GM12864 (cell line): ENCODE measurements at places on chromosomes 11 and 22.
A peak's percentile ranks its signal among the peaks of the same experiment; 100 is the strongest.

GRCh38 chr11:100863080-100863581, 176.0 kb downstream of the ARHGAP42 start:
- DNase-seq = peak; percentile 25

GRCh38 chr22:38944653-38945052, 12.8 kb upstream of the APOBEC3A start:
- no peak for DNase-seq

- DNase-seq = no peak
Measured at GRCh38 chr22:46576556-46577367, 39.3 kb upstream of the CELSR1 start.

DNA sequence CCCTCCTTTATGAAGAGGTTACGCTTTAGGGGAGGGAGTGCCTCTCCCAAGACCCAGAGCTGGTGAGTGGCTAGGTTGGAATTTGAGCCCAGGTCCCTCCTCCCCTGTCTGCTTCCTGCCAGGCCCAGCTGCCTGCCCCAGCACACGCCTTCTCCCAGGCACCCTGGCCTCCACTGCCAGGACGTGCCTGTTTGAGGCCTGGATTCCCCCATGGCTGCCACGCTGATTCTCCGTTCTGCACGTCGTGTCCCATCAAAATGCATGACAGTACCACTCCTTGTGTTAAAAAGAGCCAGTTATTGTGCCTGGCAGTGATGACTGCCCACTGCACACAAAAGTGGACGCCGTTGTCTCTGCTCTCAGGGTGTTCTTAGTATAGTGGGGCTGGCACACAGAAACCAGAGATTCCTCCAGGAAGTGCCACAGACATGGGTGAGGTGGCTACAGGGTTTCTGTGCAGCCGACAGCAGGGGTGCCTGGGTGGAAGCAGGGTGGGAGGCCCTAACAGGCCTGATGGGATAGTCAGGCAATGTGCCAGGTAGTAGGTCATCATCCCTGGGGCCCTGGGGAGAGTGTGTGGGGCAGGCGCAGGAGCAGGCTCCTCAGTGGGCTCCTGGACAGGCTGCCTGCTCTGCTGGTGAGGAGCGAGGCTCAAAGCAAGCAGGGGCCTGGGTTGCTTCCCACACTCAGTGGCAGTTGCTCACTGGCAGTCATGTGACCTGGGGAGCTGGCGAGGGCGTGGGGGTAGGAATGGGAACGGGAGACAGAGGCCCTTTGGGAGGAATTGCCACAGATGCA, 24.2 kb downstream of the MED15 start:
- no peak for DNase-seq

DNA sequence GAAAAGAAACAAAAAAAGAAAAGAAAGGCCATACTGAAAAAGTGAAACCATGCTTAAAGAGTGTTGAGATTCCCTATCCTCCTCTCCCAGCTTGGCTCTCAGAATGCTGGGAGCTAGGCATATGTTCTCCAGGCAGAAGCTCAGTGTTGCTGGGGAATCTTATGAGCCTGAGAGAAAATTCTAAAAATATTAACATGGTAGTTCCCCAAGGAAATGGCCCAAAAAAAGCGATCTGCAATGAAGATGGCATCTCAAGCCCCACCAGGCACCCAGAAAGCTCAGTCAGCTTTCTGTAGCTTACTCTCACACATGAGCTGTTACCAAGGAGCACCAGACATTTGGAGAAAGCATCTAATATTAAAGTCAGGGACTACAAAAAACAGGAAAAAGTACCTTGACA, 94.5 kb downstream of the CD44 start:
- DNase-seq = no peak

DNA sequence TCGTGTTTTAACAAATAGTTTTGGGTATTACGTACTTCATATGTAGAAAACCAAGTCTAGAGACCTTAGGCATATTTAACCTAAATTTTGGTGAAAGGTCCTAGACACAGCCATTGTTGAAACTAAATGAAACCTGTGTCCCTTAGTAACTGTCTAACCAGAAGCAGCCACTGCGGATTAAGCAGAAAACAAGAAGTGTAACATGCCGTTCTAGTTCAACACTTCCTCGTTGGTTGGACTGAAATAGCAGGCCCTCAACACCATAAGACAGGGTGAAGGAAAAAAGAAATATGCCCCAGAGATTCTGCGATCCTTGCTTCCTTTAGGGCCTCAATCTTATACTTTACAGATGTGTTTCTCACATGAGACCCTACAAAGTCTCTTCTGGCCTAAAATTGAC, 2.0 kb downstream of the NAA40 start:
- DNase-seq = no peak

GRCh38 chr11:10080138-10080537, 213.9 kb downstream of the SBF2 start:
- no peak for DNase-seq

DNA sequence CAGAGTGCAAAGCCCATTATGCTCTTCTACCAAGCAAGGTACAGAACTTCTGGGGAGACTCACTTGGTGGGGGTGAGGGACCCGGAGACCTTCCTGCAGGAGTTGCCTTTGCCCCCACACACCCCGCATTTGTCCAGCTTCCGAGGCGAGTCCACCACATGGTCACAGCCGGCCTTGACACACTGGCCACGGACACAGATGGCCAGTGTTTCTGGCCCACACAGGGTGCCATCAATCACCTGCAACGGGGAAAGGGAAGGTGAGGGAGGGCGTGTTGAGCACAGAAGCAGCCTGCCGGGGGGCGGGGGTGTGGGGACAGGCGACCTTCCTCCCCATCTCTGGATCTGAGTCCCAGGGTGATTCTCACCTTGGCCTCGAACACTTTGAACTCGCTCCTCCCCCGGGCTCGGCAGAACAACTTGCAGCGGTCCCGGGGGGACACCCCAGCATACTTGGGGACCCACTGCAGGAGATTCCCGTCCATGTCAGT, 20.0 kb downstream of the ADAMTS8 start:
- DNase-seq = no peak

GRCh38 chr22:38700270-38700788, 414 bp downstream of the JOSD1 start:
- DNase-seq = no peak

DNA sequence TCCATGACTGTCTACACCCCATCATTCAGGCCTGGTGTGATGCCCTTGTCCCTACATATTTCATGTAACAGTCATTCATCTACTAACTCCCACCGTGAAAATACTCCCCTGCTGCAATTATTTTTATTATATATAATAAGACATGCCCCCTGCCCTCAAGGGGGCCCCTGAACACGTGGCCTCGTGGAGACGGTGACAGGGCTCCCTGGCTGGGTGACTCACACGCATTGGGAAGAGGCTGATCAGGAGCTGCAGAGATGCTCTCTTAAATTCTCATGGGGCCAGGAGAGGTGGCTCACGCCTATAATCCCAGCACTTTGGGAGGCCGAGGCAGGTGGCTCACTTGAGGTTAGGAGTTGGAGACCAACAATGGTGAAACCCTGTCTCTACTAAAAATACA, 88.6 kb downstream of the ST3GAL4 start:
- no peak for DNase-seq

GRCh38 chr11:122754553-122755322, 83.6 kb upstream of the CRTAM start:
- DNase-seq = no peak

GRCh38 chr22:22408731-22409696, 99.5 kb downstream of the ZNF280B start:
- DNase-seq = no peak

- DNase-seq = no peak
Measured at GRCh38 chr22:17060126-17060525, 24.7 kb upstream of the IL17RA start.

DNA sequence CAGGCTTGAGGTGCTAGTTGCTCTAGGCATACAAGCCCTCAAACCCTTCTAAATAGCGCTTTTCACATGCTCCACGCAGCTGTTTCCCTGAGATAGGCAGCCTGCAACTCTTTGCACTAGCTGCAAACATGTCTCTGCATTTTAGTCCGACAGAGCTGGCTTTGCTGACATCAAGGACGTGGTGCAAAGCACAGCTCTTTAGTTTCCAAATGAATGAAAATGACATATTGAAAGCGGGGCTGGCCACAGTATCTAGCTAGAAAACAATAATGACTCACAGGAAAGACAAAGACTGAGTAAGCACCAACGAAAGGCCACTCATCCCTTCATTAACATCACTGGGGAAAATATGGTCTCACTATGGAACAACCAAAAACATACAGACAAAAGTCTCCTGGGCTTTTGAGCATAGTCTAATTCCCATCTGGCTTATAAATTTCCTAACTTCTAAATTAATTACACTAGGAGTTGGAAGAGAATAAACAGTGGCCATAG, 15.3 kb upstream of the ZC3H12C start:
- DNase-seq = peak; percentile 66

DNA sequence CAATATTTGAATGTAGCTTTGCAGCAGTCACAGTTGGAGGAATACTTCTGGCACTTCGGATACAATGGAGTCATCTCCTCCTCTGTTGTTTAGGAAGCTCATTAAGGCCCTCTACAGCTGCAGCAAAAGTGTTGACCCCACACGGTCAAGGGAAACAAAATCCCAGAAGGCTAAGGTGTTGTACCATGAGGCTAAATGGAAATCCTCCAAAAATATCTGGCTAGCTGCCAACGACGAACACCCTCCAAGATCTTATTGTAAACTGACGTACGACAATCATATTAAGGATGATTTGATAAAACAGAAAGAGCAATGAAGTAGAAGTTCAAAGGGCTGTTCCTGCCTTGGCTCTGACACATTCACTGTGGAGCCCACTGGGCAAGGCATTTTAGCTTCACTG, 4.0 kb downstream of the POGLUT3 start:
- DNase-seq = no peak

DNA sequence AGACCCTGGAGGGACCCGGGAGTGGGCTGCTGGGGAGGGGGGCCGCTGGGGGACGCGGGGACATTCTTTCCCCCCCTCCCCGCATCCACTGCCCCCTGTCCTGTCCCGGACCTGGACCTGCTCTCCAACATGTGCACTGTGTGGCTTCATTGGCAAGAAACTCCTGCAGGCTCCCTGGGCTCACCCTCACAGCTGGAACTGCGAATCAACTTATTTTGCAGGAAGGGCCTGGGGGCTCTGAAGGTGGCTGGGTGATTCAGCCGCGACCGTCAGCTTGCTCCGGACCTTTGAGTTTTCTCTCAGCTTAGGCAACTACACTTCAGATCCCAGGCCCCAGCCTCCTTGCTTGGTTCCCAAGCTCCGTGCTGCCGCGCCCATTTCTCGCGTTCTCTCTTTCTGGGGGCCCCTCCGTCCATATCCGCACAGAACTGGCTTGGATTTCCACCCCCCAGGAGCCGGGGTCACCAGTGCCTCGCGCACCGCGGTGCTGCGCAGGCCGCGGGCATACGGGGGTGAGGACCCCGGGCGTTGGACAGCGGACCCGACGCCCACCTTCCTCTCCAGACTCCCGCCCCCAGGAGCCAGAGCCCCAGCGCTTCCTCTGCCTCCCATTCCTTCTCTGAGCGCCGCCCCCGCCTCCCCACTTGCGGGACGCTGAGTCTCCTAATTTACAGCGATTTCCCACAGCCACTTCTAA, 471 bp upstream of the AHNAK start:
- DNase-seq = no peak

DNA sequence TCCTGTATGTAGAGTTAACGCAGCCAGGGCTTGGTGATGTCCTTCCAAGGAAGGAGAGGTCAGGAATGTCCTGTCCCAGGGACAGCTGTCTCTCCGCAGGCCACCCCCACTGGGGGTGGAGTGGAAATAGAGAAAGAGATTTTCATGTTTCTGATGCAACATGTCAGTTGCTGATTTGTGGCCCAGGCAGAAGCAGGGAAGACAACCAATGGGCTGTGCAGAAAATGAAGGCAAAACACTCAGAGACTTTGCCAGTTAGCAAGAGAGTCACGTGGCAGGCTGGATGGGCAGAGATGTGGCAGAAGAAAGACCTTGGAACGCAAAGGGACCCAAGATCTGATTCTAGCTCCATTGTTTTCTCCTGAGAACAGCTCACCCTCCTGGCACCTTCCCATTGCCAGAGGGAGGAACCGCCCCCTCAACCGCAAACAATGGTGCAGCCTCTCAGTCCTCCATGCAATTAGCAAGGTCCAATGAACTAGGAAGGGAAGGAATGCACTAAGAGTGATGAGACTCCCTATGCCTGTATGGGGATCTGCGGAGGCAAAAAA, 71.0 kb downstream of the SYN3 start:
- no peak for DNase-seq

DNA sequence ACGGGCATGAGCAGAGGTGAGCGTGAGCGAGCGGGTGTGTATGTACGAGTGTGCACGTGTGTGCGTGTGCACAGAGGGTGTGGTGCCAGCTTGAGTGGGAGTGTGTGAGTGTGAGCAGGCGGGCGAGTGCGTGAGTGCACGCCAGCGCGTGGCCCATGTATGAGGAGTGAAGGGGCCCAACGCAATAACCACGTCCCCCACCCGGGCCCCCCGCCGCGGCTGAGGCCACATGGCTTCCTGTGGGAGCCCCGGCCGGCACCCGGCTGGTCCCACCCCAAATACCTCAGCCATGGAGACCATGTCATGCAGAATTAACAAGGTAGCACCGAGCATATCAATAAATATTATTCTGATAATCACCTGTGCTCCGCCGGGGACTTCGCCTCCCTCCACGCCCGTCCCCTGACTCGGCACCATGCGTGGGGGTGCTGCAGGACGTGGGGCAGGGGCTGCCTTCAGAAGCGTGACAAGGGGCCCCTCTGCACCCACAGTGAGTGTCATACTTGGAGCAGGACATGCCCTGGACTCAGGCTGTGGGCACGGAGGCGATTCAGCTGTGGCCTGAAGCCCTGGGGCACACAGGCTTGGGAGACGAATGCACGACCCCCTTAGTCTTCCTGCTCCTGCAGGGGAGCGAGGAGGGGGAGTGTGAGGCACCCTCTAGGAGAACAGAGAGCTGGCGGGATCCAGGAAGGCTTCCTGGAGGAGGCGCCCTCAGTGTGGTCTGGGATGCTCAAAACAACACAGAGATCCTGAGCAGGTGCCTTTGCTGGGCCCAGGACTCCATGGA, 5.6 kb upstream of the TRABD start:
- DNase-seq = no peak

GRCh38 chr11:96741068-96741467, 351.3 kb downstream of the JRKL start:
- no peak for DNase-seq

DNA sequence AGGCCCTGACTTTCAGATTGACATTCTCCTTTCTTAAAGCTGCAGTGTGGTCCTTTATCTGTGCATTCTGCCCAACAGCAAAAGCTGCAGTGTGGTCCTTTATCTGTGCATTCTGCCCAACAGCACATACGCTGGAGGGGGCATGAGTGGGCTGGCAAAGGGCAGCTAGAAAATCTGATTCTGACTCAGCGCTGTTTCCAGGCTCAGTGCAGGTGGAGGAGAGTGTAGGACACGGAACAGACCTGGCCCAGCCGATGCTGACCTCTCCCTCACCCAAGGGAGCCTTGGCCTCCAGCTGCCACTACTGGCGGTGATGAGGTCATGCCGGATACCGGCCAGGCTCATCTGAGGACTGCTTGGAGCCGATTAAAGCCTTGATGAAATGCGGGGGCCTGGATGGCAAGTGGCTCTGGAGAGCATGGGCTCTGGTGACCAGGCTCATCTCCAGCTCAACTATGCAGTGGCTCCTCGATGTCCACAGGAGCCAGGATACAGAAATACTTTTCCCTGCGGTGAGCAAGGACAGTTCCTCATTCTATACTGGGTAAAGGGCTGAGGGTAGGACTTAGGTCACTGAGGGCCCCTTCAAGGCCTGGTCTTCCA, 84.6 kb downstream of the CLPB start:
- DNase-seq = no peak

GRCh38 chr11:116134450-116134849, 630.2 kb upstream of the CADM1 start:
- DNase-seq = no peak

- DNase-seq = no peak
Measured at GRCh38 chr22:23268139-23268712, 87.9 kb downstream of the BCR start.
